ENCODE measurements at places on chromosomes 7 and 10. TPM values are rescaled to one million over a fixed set of nuclear protein-coding genes. Genes with fewer than 3 reads are reported as not detected.
A peak's percentile ranks its signal among the peaks of the same experiment; 100 is the strongest.

DNA sequence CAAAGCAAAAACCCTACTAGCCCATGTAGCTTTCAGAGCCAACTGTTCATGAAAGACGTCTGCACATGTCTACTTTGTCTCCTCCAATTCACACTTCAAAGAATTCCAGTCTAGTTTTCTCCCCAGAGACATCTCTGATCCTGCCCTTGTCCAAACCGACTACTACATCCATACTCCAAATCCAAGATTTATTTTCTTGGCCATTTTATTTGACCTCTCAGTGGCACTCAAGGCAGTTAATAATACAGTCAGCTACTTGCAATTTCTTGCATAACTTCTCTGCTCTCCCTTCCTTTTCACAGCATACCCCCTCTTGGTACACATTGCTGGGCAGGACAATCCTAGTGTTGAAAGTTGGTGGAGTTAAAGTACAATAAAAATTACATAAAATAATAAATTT is 170.9 kb upstream of the INHBA start:
- H3K27me3 ChIP-seq = no peaks in the 10 kb centered on the region
- H3K27ac ChIP-seq = no peak overlapping the region
- no peaks in the 10 kb centered on the region for H3K4me1 ChIP-seq
- DNase-seq = no peak
- no peak overlapping the region for H3K4me3 ChIP-seq

DNA sequence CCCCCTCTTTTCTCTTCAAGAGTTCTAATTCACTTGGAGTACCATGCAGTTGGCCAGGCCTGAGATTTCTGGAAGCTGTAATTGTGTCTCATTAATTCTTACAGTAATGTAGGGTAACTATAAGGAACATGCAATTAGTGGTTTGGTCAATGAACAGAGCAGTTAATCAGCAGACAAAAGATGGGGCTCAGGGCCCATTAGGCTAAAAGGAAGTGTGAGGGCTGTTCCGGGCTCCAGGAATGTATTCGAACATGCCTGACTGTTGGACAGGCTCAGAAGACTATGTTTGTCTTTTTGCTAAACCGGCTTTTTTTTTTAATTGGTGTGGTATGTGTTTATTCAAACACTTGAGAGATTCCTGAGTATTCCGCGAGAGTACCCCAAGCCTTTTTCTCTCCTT is 42.5 kb upstream of the FZD8 start:
- no peak overlapping the region for H3K27ac ChIP-seq
- H3K36me3 ChIP-seq = no peaks in the 10 kb centered on the region
- peaks cover 4% of the 10 kb centered on the region for H3K4me1 ChIP-seq
- H3K4me3 ChIP-seq = no peak overlapping the region

DNA sequence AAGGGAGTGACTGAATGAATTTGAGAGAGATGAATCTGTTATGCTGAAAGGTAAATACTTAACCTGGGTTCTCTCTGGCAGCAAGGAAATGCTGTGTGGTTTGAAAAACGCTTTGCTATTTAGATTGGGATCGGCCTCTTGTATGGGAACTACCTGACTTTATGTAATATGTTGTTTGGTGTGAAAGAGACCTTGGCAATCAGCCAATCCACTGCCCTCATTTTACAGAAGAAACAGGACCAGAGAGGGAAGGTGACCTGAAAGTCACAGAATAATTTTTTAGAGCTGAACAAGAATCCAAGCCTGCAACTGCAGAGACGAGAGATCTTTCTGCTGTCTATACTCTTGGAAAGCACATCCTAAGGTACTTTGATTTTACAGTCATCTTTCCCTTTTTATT is 1.0 kb downstream of the BUD31 start:
- DNase-seq = no peak
- H3K27me3 ChIP-seq = no peaks in the 10 kb centered on the region
- peak overlapping the region; percentile 100 for H3K27ac ChIP-seq
- H3K4me3 ChIP-seq = no peak overlapping the region

DNA sequence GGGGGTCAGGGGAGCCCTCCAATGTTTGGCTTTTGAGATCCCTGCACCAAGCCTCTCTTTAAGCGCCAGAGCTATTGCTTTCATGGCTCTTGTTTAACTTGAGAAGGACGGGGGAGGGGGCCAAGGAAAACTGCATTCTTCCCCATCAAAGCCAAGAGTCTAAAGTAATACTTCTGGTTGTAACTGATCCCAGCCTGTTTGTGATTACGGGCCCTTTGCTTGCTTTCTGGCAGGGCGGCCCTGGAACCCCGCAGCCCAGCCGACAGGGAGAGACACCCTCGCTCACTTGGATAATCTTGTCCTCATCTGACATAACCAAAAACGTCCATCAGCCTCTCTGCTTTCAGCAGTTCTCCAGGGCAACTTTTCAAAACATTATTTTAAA is 154.7 kb downstream of the NEURL1 start:
- H3K27ac ChIP-seq = no peak overlapping the region
- no peaks in the 10 kb centered on the region for H3K36me3 ChIP-seq
- no peak for DNase-seq
- H3K27me3 ChIP-seq = no peaks in the 10 kb centered on the region
- H3K4me3 ChIP-seq = no peak overlapping the region

- no peak overlapping the region for H3K4me3 ChIP-seq
- no peak for DNase-seq
- H3K4me1 ChIP-seq = no peaks in the 10 kb centered on the region
- H3K27ac ChIP-seq = no peak overlapping the region
These were observed 54.8 kb upstream of the RAB11FIP2 start for GRCh38 chr10:118101501-118101900.

GRCh38 chr10:16242859-16243613 is 193.8 kb upstream of the PTER start:
- no peaks in the 10 kb centered on the region for H3K4me1 ChIP-seq
- no peak overlapping the region for H3K27ac ChIP-seq
- no peaks in the 10 kb centered on the region for H3K36me3 ChIP-seq
- no peaks in the 10 kb centered on the region for H3K27me3 ChIP-seq

GRCh38 chr10:104326991-104327610 is 11.2 kb downstream of the ITPRIP start:
- H3K4me3 ChIP-seq = no peak overlapping the region
- no peaks in the 10 kb centered on the region for H3K36me3 ChIP-seq
- H3K4me1 ChIP-seq = peaks cover 57% of the 10 kb centered on the region
- no peak for DNase-seq
- no peak overlapping the region for H3K27ac ChIP-seq

DNA sequence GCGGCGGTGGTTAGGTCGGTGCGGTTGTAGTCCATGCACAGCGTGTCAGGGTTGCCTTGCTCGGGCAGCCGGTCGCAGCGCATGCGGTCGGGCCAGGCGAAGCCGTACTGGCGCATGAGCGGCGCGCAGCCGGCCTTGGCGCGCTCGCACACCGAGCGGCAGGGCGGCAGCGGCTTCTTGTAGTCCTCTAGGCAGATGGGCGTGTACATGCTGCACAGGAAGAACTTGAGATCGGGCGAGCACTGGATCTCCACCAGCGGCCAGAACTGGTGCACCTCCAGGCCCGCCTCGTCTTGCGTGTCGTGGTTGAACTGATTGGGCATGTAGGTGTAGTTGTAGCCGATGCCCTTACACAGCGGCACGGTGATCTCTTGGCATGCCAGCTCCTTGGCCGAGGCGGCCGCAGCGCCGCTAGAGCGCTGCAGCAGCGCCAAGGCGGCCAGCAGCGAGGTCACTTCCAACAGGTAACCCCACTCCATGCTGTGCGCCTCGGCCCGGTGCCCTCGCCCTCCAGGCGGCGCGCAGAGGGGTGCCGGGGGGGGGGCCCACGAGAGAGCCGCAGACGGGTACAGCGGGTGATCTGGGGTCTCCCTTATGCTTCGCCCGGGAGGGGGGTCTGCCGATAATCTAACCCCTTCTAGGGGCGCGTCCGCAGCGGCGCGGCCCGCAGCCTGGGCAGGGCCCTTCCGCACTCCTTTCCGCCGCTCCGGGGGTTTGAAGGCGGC is 983 bp downstream of the FZD8 start:
- peak; percentile 79 for DNase-seq
- peak overlapping the region; percentile 95 for H3K27ac ChIP-seq

The VAX1 gene
- total RNA-seq = not detected

The CPN1 gene
- total RNA-seq = not detected

The NRBF2 gene
- 9.2 TPM for total RNA-seq

All from body of pancreas (tissue), 4 donors.